Thymus (tissue), 14 donors: ENCODE measurements at places on chromosomes 2 and 18. TPM values are rescaled to one million over a fixed set of nuclear protein-coding genes. Genes with fewer than 3 reads are reported as not detected.

The CHPF gene
- polyA plus RNA-seq, result 17.5 TPM

The TMEM247 gene
- not detected for polyA plus RNA-seq

- no peak for DNase-seq
Observed at GRCh38 chr18:70558371-70558770, 269.5 kb downstream of the SOCS6 start.

DNA sequence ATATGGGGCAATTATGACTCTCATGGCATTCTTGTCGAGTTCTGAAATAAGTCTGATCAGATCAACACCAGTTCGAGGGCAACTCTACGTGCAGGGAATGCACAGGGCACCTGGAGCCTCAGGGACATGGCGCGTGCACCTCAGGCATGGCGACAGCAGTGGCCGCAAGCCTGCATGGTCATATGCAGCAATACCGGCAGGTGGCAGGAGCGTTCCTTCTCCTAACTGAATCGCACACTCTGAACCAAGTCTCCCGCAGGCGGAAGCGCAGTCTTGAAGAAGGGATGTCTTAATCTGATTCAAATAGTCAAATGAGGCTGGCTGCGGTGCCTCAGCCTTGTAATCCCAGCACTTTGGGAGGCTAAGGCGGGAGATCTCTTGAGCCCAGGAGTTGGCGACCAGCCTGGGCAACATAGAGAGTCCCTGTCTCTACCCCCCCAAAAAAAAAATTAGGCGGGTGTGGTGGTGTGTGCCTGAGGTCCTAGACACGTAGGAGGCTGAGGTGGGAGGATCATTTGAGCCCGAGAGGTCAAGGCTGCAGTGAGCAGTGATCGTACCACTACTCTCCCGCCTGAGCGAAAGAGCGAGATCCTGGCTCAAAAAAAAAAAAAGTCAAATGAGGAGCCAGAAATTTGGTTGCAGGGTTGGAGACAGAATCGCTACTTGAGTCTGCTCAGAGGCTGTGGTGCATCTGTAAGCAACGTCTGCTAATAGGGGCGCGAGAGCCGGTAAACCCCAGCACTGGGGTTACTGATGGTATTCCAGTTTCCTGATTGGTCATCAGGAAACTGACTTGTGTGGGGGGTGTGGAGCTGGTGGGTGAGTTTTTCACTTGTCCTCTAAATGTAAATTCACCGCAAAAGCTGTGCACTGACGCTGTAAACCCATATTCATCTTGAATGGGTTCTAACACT, 28.8 kb downstream of the FHL2 start:
- peak; percentile 84 for DNase-seq

- no peak for DNase-seq
Observed at GRCh38 chr18:9400197-9400596, 65.6 kb downstream of the TWSG1 start.

- DNase-seq, result no peak
Observed at GRCh38 chr2:47688561-47688960, 94.4 kb upstream of the MSH6 start.

GRCh38 chr2:36975306-36975705, 9.0 kb upstream of the STRN start:
- DNase-seq, result no peak

- no peak for DNase-seq
Observed at GRCh38 chr2:232376713-232377112, 1.8 kb upstream of the ALPP start.
